Aorta (tissue), 5 donors: ENCODE measurements at places on chromosomes 6 and 20. TPM values are rescaled to one million over a fixed set of nuclear protein-coding genes. Genes with fewer than 3 reads are reported as not detected.

VSX1 gene
- not detected for total RNA-seq

THBS2 gene
- total RNA-seq, result 1,026 TPM

RIPPLY2 gene
- not detected for total RNA-seq

DNA sequence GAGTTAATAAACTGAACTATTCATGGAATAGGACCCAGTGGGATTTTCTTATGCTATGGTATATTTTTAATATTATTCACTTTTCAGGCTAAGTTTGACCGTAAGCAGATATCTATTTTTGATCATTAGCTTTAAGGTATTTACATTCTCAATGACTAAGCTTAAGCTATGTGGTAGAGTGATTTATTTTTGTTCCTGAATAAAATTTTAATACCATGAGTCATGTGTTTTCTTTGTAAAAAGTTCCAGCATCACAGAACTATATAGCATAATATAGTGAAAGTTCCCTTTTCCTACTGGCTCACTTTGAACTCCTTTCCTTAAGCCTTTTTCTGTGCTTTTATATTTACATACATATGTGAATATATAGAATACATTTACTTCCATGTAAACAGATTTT lies 75.8 kb downstream of the BCKDHB start:
- DNase-seq, result no peak

GRCh38 chr6:170162011-170162774 lies 128.7 kb downstream of the DLL1 start:
- DNase-seq, result peak; percentile 65

DNA sequence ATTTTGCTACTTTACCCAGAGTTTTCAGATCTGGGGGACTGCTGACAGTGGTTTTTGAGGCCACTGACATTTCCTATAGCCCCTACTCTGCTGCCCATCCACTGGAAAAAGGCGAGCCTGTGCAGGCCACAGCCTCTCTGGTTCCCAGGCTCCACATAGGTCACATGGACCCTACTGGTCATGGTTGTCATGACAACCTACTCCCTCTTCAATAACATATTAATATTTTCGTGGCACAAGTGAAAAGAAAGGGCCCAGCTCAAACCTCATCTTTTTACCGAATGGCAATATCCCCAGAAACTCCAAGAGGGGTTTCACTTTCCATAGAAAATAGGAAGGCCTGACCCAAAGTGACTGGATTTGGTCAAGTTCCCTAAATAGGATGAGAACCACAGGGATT lies 11.0 kb upstream of the FOXO3 start:
- DNase-seq, result no peak

DNA sequence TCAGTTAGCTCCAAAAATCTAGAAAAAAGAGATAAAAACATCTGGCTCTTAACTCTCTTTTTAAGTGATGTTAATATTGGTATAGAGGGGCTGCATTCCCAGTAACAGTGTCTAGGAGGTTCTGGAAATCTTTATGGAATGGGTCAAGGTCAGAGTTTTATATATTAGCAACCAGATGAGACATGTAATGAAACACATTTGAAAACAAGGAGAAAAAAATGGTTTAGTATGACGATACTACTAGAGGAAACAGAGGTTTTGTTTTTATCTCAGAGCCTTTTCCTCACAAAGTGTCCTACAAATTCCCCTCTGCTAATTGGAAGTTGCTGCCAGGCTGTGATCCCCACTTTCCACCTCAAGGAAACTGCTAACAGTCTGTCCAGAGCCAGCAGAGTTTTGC lies 100.6 kb upstream of the ISM1 start:
- no peak for DNase-seq

DNA sequence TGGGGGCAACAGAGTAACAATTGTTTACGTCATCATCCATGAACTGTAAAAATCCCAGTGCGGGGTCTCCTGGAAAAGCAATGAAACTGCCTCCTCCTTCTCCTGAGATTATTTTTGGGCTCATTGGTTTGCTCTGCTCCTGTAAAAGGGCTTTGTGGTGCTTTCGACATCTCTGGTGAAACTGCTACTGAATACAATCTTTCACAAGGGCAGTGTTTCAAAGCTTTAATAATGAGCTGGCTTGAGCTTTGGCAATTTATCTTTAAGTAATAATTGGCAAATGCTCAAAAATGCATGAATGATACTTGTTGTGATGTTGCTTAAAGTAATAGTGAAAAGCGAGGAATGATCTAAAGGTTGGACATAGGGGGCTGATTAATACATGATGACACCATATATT lies 43.5 kb upstream of the ENPP1 start:
- no peak for DNase-seq

DNA sequence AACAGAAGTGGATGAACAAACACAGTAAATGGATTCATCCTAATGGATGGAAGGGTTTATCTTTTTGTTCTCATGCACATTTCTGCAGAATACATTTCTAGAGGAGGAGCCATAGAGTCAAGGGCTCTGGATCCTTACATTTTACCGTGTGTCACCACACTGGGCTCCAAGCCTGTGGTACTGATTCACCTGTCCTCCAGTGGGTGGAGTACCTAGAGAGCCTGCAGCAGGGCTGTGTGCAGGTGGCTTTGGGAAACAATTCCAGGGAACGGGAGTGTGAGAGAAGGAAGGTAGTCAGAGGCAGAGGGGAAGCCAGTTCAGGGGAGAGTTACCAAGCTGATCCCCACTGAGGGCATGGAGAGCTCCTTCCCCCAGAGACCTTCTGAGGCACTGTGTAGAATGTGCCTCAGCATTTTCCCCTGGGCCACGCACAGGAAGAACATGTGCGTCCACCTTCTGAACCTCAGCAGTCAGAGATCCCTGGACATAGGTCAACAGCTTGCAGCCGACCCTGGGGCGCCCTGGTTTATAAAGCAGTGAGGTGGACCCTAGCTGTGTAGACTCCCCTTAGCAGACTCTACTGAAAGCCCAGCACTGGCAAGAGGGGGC lies 85.3 kb upstream of the SLC22A23 start:
- DNase-seq, result no peak

- DNase-seq, result no peak
Observed at GRCh38 chr6:116017546-116018295, 43.0 kb downstream of the FRK start.

DNA sequence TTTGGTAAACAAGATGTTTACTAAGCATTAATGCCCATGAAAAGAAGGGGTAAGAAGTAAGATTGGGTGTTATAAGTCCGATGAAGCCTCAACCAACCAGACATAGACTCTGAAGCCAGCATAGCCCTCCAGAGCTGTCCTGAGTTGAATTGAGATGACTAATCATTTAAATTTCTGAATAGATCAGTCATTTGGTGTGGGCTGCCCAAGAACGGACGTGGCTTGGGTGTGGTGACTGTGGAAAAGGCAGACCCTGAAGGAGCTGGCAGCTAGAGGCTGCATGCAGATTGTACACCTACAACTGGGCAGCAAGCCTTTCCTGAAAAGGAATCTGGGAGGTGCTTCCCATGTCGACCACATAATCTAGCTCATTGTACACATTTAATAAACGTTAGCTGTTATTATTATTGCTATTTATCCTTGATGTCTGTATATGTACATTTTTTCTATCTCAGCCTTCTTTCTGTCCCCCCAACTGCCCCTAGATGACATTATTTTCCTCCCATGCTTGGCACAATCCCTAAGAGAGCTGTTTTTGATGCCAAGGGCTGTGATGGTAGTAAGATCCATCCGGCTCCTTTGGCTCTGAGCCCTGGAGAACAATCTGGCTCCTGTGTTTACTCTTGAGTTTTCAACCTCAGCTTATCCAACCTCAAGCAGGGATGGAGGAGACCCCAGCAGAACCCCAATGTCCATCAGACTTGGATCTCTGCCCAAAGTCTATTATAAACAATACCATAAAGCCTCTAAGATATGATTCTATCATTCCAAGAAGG lies 57.6 kb upstream of the JAG1 start:
- DNase-seq, result no peak

- DNase-seq, result no peak
Observed at GRCh38 chr20:37189416-37190016, 10.2 kb upstream of the MROH8 start.

DNA sequence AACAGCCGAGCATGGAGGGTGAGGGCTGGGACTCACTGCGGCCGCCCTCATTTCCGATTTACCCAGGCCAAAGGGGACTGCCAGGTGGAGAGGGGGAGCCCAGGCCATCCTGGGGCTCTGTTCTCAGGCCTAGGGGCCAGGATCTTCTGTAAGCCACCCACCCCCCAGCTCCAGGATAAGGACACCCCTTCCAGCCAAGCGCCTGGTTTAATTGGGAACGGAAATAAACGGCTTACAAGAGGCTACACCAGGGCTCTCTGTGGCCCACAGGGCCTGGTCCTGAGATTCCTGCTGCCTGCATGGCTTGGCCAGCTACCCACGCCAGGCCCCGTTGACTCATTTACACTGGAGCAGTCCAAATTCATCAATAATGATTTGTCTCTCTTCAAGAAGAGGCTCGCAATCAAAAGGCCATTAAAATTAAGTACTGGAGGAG lies 68.1 kb upstream of the TOP1 start:
- no peak for DNase-seq

DNA sequence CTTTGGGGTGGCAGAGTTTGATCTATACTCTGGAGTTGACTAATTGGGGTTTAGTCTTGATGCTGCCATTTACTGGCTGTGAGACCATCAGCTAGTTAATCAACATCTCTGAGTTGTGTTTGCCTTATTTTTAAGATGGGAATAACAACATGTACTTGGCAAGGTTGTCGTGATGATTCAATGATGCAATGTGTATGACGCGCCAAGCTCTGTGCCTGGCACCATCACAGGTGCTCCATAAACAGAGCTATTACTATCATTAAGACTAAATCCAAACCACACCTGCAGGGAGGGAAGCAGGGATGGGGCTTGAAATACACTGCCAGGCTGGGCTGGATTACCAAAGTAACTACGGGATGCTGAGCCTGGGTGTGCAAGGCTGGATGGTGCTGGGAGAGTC lies 60.1 kb upstream of the E2F3 start:
- no peak for DNase-seq

- no peak for DNase-seq
Observed at GRCh38 chr6:66403966-66404365, 696.9 kb upstream of the EYS start.

DNA sequence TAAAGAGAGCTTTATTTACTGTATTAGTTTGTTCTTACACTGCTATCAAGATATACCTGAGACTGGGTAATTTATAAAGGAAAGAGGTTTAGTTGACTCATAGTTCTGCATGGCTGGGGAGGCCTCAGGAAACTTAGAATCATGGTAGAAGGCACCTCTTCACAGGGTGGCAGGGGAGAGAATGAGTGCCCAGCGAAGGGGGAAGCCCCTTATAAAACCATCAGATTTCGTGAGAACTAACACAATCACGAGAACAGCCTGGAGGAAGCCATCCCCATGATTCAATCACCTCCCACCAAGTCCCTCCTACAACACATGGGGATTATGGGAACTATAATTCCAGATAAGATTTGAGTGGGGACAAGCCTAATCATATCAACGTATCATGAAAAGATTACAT lies 27.2 kb downstream of the ARID1B start:
- DNase-seq, result no peak
